Activated naive CD8-positive, alpha-beta T cell treated with anti-CD3 and anti-CD28 coated beads, Interleukin-2, amount 50 U/mL, for 24 hours (primary cell): ENCODE measurements at places on chromosomes 5 and 9.

DNA sequence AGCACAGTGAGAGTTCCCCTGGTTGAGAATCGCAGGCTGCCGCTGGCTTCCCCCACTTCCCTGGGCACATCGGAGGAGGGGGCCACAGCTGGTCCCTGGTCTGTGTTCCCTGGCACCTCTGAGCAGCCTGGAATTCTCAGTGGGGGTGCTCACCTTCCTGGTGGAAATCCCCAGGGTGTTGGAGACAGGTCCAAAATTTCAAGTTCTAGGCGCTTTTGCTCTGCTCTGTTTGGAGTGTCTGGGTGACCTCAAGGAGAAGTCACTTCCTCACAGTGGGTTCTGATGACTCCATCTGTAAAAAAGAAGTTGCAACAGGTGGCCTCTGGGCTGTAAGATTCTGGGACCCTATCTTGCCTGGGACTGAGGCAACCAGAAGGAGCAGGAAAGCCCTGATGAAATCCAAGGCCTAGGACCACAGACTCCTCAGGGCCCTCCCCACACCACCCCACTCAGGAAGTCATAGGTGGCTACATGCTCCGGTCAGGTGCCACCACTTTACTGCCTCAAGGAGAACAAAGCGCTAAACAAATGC is at the start of gene TRAF1:
Gene TRAF1 (minus strand): TSS at position 400 of the 532 bp plus-strand sequence. CDS start 721 bp downstream, outside the sequence.
- DNase-seq = no peak

- no peak for DNase-seq
Observed at GRCh38 chr9:89759572-89759971, 154.8 kb downstream of the GADD45G start.

DNA sequence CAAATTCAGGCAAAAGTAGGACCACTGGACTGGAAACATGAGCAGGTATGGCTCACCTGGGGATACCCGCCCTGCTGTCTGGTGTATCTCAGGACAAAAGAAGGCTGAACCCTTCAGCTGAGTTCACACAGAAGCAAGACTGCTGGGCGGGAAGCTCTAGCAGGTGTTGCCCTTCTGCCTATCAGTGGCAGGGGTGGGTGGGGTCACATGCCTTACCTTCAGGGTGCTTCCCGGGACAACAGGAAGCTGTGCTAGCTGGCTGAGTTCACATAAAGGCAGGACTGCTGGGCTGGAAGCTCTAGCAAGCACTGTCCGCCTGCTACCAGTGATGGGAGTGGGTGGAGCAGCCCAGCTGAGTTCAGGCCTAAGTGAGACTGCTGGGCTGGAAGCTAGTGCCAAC is 498.8 kb upstream of the ZNF608 start:
- no peak for DNase-seq

- no peak for DNase-seq
Observed at GRCh38 chr9:107153336-107153735, 129.7 kb upstream of the RAD23B start.

DNA sequence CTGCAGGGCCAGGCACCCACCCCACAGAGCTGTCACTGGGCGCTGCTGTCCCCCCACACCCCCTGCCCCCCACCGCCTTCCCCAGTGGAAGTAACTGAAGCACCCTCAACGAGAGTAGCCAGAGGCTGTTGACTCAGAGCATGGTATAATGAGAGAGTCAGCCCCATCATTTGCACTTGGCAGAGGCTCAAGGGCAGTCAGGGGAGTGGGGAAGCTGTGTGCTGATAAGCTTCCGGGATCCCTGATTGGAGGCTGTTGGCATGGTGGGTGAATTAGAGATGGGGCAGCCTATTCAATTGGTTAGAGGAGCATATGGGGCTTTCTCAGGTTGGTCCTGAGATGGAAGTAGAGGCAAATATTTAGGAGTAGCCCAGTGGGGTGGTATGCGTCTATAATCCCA is 77.1 kb upstream of the GOLM1 start:
- no peak for DNase-seq
